ENCODE measurements at places on chromosomes 13 and 19.
A peak's percentile ranks its signal among the peaks of the same experiment; 100 is the strongest.

- no peak for DNase-seq
These were observed 9.3 kb upstream of the CEACAM3 start for GRCh38 chr19:41787055-41787454.

- DNase-seq: peak; percentile 76
These were observed 117.7 kb downstream of the FREM2 start for GRCh38 chr13:38804536-38804935.

DNA sequence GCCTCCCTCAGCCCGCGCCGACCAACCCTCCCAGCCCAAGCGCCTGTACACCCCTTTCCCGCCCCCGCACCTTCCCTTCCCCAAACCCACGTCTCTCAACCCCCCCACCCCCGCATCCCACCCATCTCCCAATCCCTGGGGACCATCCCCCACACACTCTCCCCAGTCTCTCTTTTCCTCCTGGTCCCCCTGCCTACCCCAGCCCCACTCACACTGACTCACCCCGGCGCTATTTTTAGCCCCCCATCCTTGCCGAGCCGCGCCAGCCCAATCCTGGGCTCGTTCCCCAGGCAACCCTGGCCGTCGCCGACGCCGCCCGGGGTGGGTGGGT, 11.7 kb downstream of the CIC start:
- no peak for DNase-seq

DNA sequence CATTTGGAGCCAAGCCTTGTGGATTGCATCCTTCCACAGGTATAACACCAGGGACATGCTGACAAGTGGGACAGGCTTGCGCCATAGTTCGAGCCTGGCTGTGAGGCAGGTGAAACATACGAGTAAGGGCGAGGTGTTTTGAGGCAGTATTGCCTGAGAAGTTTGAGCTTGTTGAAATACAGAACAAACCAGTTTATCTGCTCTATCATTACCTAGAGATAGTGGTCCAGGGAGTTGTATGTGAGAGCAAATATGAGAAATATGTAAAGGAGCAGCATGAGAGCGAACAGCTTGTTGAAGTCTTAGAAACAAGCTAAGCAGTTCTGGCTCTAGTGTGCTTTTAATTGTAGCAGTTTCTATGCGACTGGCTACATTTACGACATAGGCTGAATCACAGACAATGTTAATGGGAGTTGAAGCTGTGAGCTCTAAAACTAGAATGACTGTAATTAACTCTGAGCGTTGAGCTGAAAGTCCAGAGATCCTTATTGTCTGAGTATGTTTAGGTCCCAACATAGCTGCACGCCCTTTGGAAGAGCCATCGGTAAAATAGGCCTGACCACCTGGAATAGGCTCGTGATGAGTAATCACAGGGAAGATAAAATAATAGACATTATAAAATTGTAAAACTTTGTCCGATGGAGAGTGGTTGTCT, 8.2 kb downstream of the ZNF439 start:
- DNase-seq: no peak

- no peak for DNase-seq
These were observed 32.8 kb upstream of the AKAP11 start for GRCh38 chr13:42239161-42239560.

DNA sequence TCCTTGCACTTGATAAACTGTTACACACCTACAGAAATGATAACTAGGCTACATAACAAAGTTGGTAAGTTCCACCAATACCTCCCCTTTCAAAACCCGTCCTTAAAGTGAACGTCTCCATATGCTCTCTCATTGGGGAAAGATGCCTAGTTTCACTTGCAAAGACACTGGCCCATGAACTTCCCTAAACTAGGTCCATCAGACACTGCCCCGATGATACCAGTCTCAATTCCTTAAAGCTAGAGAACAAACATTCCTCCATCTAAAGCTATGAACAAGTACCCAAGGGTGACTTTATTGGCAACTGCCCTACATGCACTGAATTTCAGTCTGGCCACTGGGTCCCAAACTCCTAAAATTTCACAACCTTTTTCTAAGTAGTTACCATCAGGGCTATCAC, 39.9 kb downstream of the FOXO1 start:
- no peak for DNase-seq

GRCh38 chr19:42028304-42029216, 34.5 kb upstream of the ATP1A3 start:
- peak; percentile 18 for DNase-seq

GRCh38 chr13:30572859-30573275, 44.9 kb upstream of the USPL1 start:
- peak; percentile 64 for DNase-seq

DNA sequence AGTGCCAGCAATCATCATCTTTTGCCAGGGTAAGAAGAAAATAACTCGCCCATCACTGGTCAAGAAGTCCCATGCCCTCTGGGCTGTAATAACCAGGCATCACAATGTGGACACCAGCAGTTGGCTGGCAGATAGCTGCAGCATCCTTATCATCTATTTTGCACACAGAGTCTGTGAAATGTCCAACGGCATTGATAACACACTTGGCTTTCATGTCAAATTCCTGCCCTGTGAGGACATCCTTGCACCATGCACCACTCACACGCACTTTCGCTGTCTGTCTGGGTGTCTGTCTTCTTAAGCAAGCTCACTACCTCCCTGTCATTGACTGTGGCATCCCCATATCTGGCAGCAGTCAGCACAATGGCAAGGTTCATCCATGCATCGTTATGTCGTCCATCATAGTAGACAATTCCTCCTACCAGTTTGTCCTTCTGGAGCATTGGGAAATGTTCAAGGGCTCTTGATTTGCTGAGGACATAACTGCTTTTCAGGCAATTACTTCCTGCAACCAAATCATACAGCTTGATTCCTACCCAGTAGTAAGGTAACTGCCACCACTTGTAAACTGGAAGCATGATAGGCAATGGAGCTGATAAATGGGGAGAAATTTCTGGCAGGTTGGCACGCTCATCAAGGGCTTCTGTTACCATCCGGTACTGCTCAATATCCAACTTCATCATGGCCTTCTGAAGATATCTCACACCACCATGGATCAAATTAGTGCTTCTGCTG, 6.8 kb upstream of the ZSCAN5A start:
- DNase-seq: no peak

- no peak for DNase-seq
These were observed 18.4 kb downstream of the MAG start for GRCh38 chr19:35310331-35310730.

GRCh38 chr13:97302611-97303010, 80.5 kb downstream of the MBNL2 start:
- no peak for DNase-seq

DNA sequence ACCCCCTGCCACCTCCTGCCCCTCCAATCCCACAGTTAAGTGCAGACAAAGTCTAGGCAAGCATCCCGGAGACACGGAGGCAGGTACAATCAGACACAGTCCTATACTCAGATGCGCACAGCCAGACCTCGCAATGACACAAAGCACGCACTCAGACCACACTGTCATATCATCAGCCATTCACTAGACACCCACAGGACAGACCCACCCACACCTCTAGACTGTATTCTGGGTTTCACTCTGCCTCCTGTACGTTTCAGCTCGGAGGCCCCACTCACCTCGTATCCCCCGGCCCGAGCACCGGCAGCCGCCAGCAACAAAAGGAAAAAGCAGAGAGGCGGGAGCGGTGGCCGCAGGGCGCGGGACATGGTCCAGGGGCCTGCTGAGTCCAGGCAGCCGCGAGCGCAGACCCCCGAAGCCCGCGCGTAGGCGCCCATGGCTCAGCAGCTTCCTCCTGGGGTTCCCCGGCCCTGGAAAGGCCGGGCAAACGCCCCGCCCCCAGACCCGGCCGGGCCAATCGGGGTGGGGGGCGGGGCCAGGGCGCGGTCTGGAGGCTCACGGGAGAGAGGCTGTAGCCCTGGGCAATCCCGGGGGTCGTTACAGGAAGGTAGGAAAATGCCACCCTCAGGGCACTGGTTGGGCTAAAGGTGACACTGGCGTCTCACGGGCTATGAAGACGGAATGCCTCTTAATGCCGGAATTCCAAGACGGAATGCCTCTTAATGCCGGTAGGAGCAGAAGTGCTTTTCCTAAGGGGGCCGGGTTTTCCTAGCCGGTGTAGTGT, at the start of the genes MAN2B1 and WDR83:
Gene MAN2B1 (minus strand): TSS at position 478 of the 784 bp plus-strand sequence. CDS start 41 bp downstream, at position 437.
Gene WDR83 (plus strand): TSS at position 543 of the 784 bp plus-strand sequence. CDS start 2,984 bp downstream, outside the sequence.
- peak; percentile 73 for DNase-seq

DNA sequence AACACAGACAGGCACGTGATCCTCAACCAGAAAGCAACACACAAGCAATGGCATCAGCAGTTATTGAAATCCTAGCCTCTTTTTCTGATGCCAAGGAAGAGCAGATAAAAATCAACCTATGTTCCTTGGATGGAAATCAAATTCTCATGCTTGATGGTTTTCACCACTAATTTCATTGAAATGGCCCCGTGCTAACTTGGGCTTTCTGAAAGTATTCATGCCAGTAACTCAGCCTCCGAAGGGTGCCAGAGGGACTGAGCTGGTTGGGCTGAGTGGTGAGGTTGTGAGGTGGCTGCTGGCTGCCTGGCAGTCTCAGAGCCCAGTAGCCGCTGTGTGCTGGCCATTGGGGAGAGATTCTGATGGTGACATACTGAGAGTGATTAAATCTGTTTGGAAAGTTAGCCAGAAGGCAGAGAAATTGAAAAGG, 309.3 kb downstream of the DCT start:
- no peak for DNase-seq

- DNase-seq: no peak
These were observed 22.0 kb upstream of the ASPDH start for GRCh38 chr19:50535672-50536187.

DNA sequence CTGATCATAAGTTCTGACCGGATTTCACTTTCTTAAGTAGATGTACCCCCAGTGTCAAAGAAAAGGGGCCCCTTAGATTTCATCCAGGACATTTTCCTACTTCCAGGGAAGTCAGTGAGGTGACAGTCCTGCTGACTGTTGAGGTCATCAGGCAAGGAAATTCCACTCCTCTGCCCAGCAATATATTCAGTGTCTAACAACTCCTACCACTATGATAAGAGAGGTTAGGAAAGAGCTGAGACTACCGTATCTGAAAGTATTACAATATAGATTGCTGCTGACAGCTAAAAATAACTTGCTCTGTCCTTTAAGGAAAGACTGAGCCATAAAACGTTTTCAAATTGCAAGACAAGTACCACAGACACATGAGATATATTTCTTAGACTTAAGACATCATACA, 325.1 kb downstream of the EFNB2 start:
- no peak for DNase-seq

- no peak for DNase-seq
These were observed 246.5 kb downstream of the FGF9 start for GRCh38 chr13:21917086-21918015.
